GOT3 (cell line): ENCODE measurements at places on chromosomes 2 and 18.

DNA sequence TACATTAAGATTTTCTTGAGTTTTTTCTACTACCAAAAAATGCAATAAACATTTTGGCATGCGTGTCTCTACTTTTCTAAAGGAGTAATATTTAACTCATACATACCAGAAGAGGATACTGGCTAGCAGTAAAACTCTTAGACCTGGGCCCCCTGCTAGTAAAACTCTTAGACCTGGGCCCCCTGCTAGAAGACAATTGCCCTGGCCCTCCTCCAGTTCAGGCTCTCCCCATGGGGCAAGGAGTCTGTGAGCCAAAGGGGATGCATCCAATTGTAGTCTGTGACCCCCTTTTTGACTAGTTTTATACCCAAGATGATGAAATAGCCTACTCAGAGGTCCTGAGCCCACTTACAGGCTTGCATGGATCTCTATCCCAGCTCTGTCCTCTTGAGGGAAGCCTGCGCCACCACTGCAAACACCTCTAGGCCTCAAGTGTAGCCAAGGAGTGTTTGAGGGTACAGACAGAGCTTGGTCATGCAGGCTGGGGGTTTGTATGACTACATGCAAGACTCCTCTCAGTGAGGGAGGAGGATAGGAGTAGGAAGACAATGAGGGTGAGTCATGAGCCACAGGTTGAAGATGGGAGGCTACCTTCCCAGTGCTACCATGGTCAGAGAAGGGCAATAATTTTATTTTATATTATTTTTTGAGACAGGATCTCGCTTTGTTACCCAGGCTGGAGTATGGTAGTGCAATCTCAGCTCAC lies 45.2 kb upstream of the PGAP1 start:
- DNase-seq, result no peak

DNA sequence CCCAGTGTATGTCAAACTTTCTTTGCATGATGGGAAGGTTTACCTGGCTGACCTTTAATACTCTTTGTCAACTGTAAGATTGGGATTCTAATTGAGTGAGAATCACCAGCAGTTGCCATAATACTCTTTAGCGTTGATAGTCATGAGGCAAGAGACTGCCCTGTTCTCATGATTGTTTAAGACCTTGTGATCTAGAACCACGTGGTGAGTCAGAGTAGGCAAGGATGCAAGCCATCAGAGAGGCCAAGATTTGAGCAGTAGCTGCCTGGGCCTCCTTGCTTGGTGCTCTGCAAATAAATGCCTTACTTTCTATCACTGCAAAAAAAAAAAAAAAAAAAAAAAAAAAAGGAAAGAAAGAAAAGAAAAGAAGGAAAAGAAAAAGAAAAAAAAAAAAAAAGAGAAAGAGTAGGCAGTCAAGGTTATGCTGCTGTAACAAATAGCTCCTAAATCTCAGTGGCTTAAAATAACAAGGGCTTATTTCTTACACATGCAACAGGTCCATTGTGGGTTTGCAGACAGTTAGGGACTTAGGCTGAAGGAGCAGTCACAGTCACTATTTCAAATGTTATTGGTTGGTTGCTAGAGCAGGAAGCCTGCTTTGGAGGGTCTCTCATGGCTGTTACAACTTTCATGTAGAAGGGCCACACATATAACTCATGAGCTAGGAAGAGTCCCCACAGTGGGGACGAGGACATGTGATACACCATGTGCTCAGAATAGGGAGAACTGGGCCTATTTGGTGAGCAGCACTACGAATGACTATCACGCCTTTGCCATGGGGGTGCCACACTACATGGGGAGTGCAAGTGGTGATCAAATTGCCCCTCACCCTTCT lies 21.7 kb downstream of the IL1R2 start:
- DNase-seq, result no peak

DNA sequence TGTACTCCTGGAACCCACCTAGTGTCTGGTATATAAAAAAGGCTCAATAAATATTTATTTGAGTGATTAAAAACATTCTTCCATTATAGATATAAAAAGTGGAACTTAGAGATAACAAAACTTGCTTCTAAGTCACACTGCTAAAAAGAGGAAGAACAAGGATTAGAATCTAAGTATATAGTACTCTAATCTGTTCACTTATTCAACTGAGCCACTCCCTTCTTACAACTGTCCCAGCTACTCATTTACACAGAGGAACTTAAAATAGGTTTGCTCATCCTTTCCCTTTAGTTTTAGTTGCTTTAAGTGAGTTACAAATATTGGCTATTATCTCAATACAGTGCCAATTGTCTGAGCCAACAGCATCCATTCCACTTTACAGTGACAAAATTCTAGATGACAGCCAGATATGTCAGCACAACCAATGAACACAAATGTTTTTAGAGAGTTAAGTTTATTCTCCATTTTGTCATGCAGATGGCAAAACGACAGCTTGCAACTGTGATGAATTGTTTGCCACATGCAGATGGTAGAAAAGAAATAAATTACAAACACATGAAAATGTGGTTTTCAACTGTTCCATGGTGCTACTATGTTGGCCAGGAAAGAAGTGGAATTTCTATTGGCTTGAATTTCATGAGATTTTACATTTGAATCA lies 280.7 kb upstream of the ZC3H15 start:
- no peak for DNase-seq

DNA sequence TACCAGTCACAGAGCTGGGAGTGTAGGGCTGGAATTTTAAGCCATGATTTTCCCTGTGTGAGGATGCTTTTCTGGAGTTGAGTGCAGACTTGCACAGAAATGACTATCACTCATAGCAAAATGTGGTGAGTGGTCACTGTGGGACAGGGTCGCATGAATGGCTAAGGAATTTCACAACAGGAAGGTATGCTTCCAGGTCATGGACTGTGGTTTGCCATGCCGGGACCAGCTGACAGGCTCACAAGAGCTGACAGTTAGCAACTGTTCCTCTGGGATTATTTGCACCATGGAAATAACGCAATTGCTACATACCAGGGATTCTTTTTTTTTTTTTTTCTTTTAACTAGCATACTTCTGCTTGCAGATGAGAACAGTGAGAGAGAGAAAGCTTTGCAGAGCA lies 3.8 kb upstream of the UXS1 start:
- DNase-seq, result peak; percentile 8

DNA sequence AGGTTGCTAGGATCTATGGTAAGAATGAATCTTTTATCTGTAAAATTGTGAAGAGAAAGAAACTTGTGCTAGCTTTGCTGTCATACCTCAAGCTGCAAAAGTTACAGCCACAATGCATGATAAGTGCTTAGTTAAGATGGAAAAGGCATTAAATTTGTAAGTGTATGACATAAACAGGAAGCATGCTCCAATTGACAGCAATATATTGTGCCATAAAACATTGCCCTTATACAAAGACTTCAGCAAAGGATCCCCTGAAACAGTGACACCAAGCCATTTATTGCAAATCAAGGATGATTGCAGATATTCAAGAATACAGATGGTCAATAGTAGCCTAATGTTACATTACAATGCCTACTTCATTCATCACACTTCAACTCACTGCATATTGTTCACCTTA lies 283.1 kb downstream of the CPS1 start:
- DNase-seq, result no peak

GRCh38 chr18:45670281-45670962 lies 53.6 kb upstream of the SLC14A1 start:
- no peak for DNase-seq

DNA sequence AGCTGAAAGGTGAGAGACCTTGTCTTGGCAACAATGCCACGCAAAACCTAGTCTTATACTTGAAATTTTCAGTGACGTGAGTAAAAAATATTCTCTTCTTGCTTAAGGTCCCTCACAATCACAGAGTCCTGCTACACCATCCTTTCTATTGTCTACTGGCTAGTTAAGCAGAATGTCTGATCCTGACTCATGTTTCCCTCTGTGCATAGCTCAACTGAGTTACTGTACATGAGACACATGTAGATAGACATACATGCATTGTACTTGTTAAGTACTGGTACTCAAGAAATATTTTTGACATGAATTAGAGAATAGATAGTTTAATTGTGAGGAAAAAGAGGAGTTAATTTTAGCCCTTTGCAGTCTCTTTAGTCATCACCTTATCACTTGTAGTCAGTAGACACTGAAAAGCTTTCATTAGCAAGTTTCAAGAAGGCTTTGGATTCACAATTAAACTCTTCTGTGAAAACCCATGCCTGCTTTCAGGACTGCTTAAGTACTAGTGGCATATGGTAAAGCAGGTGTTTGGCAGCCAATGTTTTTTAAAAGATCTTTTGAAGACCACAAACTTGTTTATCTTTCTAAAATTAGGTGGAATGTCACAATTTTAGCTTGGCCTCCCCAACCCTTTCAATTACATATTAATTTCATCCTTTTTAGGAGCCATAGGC lies 158.7 kb upstream of the CCDC150 start:
- no peak for DNase-seq
